ENCODE measurements at places on chromosomes 12 and 14.

DNA sequence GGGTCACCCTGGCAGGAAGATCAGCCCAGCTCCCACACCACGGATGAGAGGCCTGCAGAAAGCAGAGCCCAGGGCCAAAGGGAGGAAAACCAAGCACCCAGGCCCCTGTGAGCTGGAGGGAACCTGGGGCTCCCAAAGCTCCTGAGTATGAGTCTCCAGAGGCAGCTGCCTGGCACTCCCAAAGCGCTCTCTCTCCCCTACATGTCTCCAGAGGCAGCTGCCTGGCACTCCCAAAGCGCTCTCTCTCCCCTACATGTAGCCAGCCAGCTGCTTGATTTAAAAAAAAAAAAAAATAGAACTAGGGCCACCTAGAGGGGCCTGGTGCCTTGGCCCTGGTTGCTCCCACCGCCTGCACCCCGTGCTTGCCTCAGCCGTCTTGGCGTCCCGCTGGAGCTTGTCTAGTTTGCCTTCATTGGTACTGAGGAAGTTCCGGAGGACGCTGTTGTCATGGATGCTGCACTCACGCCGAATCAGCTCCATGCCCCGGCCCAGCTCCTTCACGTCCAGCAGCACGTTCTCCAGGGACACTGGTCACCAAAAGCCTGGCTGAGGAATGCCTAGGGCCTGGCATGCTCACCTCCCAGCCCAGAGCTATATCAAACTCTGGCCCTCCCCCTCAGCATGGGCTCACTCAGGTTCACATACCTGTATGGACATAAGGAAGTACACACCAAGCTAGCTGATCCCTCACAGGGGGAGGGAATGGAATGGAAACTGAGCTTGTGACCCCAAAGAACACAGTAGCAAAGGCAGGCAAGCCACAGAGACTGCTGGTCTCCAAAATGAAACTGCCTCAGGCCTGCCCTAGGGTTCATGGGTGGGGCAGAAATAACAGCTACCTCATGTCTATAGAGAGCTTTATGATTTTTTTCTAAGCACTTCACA lies 24.7 kb downstream of the PRPF40B start:
- DNase-seq: no peak

GRCh38 chr12:12480074-12480473 lies 82.6 kb downstream of the DUSP16 start:
- no peak for DNase-seq

DNA sequence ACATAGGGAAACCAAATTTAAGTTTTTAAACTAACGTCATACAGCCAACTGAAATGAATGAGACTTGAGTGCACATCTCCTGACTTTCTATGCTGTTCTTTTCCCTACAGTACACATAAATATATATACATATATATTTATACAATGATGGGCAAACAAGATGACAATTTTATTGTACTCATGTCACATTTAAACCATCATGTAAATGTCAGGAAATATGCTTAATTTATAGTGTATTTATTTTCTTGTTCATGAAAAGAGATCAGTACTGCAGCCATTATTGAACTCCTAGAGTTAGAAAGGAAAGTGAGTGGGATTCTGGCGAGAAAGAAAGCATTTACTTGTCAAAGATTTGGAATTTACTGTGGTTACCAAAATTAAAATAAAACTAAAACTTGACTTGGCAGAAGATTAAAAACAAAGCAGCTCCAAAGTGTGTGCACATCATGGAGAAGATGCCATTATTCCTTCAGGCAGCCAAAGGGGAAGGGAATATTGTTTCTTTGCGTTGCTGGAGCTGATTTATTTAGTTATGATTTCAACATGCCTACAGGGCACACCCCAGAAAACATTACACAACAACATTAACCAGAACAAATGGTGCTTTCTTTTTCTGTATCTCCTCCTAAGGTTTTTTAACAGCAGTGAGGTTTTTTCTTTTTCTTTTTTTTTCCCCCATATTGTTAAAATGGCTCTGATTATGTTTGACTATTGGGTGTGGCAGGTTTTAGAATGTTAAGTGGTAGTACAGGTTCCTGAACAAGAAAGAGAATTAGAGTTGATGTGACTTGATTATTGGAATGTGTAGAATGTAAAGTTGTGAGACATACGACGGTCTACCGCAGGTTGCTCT lies 144.6 kb downstream of the RAD51B start:
- DNase-seq: no peak

GRCh38 chr14:74542056-74542685 lies 48.6 kb downstream of the ISCA2 start:
- DNase-seq: no peak

- no peak for DNase-seq
These were observed 311.9 kb upstream of the TBX3 start for GRCh38 chr12:114995891-114996290.

DNA sequence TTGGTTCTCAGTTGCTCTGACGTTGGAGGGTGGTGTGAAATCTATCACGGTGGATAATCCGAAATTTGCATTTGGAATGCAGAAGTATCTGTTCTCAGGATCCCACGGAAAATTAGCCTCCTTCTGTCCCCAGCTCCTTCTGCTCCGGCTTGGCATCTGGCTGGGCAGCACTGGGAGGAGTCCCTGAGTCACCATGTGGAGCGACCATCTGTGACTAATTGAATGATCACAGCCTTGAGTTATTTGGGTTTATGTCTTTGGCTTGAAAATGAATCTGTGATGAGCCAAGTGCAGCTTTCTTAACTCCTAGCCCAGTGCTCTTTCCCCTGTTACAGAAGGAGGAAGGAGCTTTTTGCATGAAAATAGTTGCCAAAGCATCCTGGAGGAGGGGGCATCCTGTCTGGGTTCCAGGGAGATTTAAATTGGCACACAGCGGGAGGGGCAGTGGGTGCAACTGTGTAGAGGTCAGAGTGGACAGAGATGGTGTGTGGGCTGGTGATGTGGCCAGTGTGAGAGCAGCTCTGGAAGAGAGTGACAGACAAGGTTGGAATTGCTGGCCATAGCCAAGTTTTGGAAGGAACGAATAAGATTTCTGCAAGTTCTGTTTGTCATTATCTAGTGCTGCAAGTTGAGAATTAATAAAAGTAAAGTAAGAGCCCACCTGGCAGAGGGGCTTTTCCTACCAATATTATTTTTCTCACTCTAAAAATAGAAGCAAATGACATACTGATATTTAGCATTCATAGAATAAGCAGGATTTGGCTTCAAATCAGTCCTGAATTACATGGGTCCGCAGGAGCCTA lies 74.4 kb downstream of the SLC24A4 start:
- DNase-seq: no peak

DNA sequence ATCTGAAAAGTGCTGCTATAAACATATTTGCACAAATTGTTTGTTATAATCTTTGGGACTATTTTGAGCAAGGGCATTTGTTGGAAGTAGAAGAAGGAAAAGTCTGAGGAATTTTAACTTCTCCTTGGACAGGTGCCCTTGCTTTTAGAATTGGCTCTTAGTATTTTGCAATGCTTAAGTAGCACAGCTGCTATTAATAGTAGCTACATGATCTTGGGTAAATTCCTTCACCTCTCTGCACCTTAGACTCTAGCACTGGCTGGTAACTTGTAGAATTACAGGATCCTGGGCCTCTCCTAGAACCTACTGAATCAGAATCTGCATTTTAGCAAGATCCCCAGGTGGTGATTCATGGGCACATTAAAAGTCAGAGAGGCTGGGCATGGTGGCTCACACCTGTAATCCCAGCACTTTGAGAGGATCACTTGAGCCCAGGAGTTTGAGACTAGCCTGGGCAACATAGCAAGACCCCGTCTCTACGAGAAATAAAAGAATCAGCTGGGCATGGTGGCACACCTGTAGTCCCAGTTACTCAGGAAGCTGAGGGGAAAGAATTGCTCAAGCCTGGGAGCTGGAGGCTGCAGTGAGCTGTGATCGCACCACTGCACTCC lies 10.8 kb upstream of the TMEM120B start:
- no peak for DNase-seq

GRCh38 chr14:44639781-44640385 lies 132.8 kb upstream of the FSCB start:
- DNase-seq: no peak

DNA sequence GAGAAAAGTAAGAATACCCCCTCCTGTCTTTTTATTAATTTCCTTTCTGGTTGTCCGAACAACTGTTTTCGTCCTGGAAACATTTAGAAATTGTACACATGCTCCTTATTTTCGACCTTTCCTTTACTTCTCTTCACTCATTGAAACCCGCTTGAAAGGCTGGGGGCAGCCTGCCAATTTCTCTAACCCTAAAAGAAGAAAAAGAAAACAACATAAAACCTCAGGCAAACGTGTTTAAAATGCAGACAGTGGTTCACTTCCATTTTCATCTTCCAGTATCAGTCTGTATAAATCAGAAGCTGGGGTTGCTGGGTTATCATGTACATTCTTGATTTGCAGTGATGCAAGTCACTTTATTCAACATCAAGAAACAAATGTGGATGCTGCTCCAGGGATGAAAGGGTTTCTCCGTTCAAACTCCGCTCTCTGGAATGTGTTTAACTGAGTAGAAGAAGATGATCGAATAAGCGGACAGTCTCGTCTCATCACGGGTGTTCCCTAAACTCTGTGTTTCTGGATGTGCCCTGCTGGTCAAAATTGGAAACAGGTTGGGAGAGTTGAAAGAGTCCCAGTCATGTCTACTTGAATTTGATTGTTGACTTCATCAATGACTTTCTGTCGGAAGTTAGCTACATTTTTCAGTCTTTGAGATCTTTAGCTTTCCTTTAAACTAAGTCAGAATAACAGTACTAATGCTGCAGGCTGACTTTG lies 1042.2 kb downstream of the BCL11B start:
- DNase-seq: no peak

DNA sequence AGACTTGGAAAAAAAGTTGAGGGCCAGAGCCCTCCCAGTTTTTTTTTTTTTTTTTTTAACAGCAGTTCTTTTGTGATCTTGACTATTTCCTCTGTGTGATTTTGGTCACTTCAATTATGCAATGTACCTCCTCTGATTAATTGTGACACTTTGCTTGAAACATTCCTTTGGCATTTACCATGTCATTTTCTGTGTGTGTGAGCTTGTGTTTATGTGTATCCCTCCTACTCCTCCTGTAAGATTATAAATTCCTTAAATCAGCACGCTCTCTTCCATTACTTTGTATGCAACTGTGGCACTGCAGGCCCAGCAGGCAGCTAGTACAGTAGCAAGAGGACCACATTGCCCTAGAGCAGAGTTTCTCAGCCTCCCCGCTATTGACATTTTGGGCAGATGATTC lies 33.2 kb upstream of the GALNT16 start:
- no peak for DNase-seq

DNA sequence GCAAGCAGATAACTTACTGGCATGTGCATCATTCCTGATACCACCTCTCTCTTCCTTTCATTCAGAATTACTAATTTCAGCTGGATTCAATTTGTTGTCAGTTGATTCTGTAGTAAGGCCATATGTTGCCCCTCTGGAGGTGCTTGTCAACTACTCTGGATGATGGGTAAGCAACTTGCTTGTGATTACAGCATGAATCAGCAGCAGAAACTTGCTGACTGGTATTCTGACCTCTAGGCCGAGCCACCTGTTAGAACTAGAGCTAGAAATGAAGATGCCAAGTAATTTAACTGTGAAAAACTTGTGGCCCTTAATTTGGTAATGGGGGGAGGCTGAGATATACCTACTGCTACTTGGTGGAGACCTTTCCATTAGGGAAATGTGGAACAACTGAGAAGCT lies 5.1 kb downstream of the RNF10 start:
- no peak for DNase-seq

GRCh38 chr12:88546853-88547252 lies 33.4 kb downstream of the KITLG start:
- no peak for DNase-seq

DNA sequence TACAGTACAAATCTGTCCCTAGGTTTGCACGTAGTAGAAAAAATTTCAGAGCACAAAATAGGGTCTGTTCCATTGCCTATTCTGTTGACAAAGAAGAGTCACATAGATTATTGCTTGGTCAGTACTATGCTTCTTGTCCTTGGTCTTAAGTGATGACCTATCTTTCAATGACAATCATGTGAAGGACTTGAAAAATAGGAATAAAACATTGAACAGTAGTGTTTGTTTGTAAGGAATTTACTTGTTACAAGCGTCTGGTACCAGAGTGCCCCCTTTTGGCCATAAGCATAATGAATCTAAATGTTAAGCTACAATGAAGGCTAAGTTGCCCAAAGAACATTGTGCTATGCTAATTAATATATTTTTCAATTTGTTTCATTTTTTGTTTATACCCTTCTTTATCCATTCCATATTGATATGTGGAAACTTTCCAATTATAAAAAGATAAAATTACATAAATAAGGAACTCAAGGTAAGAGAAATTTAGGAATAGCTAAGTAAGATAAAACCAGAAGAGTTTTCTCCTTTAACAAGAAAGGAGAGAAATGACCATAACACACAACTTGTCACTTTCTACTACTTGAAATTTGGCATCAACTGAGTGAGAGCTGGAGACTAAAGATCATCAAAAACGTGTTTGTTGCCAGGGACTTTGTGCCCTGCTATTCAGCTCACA lies 204.7 kb downstream of the EPS8 start:
- no peak for DNase-seq

DNA sequence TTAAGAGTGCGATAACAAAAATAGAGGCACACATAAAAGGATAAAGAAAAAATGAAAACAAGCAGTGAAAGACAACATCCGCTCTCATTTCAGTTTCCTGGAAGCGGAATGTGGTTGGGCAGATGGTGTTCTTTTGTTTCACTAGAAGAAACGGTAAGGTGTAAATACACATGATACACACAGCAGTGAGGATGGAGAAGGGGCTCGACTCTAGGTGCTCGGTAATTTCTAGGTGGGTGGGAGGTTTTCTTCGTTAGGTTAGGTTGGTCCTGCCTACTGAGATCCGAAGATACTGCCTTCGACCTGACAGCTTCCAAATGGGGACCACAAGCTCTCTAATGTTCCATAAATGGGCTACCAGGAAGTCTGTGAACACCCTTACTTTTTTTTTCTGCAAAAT lies 1082.5 kb downstream of the BCL11B start:
- no peak for DNase-seq

- no peak for DNase-seq
These were observed 17.5 kb downstream of the PNMA1 start for GRCh38 chr14:73696466-73697400.

GRCh38 chr12:69894800-69895383 lies 69.9 kb downstream of the MYRFL start:
- DNase-seq: no peak

DNA sequence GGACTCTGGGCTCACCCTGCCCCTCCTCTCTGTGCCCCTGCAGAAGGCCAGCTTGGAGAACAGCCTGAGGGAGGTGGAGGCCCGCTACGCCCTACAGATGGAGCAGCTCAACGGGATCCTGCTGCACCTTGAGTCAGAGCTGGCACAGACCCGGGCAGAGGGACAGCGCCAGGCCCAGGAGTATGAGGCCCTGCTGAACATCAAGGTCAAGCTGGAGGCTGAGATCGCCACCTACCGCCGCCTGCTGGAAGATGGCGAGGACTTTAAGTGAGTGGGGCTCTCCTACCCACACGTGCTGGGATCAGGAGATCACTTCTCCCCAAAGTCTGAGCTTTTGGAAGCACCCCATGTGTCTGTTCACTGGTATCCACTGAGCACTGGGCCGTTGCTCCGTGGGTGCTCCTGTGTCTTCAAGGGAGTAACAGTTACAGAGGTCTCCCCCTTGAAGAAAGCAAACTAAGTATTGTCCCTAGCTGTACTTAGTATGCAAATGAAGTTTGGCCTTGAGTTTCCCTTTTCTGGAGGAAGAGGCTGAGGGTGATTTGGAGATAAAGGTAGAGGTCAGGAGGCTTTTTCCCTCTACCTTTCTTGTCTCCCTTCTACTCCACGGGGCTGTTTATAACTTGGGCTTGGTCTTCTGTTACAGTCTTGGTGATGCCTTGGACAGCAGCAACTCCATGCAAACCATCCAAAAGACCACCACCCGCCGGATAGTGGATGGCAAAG lies 3.3 kb downstream of the KRT18 start:
- no peak for DNase-seq

Measured in H1 (cell line).